ENCODE measurements at places on chromosomes 11 and 22. TPM values are rescaled to one million over a fixed set of nuclear protein-coding genes. Genes with fewer than 3 reads are reported as not detected.

Gene ELFN2
- total RNA-seq = not detected

Gene OR52L1
- not detected for total RNA-seq

DNA sequence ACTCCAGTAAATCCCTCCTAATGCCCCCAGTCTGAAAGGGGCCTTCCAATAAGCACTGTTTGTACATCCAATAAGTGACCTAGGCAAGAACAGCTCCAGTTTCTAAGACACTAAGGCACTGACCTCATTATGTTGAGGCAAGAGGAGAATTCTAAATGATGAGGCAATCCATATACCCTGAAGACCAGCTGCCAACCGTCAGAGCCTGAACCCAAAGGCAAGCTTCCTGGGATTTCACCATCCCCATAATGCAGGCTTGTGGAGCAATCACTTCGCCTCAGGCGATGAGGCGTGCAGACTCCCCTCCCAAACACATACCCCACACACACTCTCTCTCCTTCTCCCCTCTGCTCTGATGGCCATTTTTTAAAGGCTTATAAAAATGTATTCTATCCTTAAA, 49.5 kb downstream of the LGR4 start:
- no peak overlapping the region for H3K4me3 ChIP-seq
- no peaks in the 10 kb centered on the region for H3K27me3 ChIP-seq
- H3K4me1 ChIP-seq = no peaks in the 10 kb centered on the region
- no peaks in the 10 kb centered on the region for H3K36me3 ChIP-seq
- H3K27ac ChIP-seq = no peak overlapping the region

DNA sequence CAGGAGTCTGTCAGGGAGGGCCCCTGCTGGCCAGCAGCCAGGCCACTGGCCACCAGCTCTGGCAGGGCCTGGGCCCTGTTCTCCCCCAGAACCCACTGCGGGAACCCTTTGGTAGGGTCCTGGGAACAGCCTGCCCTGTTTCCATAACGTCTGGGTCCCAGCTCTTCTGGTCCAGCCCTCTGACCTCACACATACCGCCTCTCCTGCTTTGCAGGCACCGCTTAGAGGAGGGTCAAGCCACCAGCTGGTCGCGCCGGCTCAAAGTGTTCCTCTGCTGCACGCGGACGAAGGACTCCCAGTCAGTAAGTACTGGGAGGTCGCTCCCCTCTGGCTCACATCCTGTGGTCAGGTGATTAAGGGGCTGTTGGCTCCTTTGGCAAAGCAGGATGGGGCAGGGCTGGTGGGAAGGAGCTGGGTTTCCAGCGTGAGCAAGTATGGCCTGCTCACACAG, 26.6 kb upstream of the MYRF start:
- H3K4me3 ChIP-seq = no peak overlapping the region
- no peak for DNase-seq
- no peaks in the 10 kb centered on the region for H3K36me3 ChIP-seq

- no peak overlapping the region for H3K27ac ChIP-seq
- peak; percentile 27 for DNase-seq
- no peaks in the 10 kb centered on the region for H3K27me3 ChIP-seq
- no peak overlapping the region for H3K4me3 ChIP-seq
- H3K36me3 ChIP-seq = no peaks in the 10 kb centered on the region
Measured at GRCh38 chr22:44815099-44816070, 63.0 kb downstream of the ARHGAP8 start.

GRCh38 chr11:97895572-97895971, 1125.2 kb upstream of the CNTN5 start:
- no peaks in the 10 kb centered on the region for H3K36me3 ChIP-seq
- H3K27ac ChIP-seq = no peak overlapping the region
- H3K4me1 ChIP-seq = no peaks in the 10 kb centered on the region
- H3K27me3 ChIP-seq = no peaks in the 10 kb centered on the region

DNA sequence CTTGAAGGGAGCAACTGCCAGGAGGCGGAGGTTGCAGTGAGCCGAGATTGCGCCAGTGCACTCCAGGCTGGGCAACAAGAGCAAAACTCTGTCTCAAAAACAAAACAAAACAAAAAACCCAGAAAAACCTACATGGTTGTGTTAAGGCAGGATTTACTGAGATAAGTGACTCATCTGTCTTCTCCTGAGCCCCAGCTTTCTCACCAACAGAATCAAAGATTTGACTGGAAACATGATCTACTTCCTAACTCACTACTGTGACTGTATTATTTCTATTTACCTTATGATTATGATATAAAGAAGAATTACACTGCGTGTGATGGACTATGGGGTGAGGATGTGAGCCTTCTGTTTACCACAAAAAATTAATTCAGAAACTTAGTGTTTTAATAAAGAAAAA, 21.8 kb downstream of the FAM118B start:
- H3K27me3 ChIP-seq = no peaks in the 10 kb centered on the region
- no peaks in the 10 kb centered on the region for H3K4me1 ChIP-seq
- no peaks in the 10 kb centered on the region for H3K36me3 ChIP-seq
- no peak overlapping the region for H3K27ac ChIP-seq

- no peak for DNase-seq
- no peak overlapping the region for H3K27ac ChIP-seq
- no peaks in the 10 kb centered on the region for H3K4me1 ChIP-seq
- H3K27me3 ChIP-seq = no peaks in the 10 kb centered on the region
Measured at GRCh38 chr11:27972522-27973170, 135.3 kb downstream of the KIF18A start.
